ENCODE measurements at places on chromosomes 11 and 22.

- no peak for DNase-seq
These were observed 11.9 kb upstream of the PPFIBP2 start for GRCh38 chr11:7501894-7502293.

DNA sequence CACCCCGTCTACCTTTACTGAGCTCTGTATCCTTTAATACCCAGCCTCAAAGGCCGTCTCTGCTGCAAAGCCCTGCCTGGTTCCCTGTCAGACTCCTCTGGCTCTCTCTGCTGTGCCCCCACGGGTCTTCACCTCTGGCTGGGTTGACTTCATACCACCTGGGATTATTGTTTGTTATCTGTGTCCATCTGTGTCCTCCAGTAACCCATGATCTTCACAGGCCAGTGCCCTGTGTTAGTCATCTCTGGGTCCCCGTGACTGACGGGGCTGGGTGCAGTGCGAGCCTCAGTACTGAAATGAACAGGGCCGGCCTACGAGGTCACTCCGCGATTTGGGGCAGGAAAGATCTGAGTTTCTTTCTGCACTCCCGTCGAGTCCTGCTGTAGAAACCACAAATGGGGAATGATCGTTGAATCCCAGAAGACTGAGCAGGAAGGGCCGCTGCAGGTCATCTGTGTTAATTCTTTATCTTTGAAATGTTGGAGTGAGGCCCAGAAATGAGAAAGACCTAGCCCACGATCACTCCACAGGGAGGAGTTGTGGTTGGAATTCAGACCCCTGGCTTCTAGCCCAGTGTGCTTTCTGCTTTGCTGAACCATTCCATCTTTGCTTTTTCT, 12.3 kb upstream of the TUB start:
- DNase-seq = no peak

GRCh38 chr11:71339396-71339881, 87.1 kb upstream of the SHANK2 start:
- no peak for DNase-seq

DNA sequence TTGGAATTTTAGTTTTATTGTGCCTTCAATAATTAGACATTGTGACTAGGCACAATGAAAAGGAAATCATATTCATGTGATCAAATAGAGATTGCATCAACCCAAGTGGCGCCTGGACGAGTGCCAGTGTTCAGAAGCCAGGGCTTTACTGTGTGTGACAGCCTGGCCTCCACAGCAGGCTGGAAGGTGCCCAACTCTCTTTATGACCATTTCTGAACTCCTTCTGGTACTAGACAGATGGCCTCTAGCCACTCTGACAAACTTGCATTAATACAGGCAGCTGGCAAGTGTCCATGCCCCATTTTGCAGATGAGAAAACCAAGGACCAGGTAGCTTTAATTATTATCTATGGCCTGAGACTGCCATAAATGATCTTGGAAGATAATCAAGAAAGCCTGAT, 8.3 kb upstream of the POU2AF1 start:
- no peak for DNase-seq

DNA sequence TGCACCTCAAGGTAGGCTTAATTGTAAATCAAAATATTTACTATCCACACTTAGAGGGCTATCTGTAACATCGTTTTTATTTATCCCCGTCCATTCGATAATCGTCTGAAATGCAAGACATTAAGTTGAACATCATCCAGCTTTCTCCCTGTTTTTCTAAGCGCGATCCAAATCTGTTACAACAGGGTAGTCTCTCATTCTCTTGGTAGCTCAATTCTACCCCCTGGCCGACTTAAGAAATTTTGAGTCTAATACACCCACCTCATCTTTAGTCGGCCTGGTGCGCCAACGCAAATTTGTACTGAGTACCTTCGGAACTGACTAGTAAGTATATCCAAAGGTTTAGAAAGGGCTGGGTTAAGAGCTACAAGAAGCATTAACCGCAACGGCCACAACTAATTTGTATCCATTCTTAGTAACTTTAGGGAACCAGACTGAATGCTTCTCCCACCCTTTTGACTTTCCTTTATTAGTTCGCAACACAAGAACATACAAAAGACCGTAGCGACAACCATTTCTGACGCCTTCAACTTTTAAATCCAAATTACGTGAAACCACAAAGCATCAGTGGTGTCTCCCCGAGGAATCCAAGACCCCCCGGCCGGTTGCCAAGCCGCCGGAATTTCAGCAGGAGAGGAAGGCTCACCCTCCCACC, 1.0 kb upstream of the ZNF143 start:
- no peak for DNase-seq

- no peak for DNase-seq
These were observed 713.1 kb upstream of the ARHGAP42 start for GRCh38 chr11:99973993-99974392.

DNA sequence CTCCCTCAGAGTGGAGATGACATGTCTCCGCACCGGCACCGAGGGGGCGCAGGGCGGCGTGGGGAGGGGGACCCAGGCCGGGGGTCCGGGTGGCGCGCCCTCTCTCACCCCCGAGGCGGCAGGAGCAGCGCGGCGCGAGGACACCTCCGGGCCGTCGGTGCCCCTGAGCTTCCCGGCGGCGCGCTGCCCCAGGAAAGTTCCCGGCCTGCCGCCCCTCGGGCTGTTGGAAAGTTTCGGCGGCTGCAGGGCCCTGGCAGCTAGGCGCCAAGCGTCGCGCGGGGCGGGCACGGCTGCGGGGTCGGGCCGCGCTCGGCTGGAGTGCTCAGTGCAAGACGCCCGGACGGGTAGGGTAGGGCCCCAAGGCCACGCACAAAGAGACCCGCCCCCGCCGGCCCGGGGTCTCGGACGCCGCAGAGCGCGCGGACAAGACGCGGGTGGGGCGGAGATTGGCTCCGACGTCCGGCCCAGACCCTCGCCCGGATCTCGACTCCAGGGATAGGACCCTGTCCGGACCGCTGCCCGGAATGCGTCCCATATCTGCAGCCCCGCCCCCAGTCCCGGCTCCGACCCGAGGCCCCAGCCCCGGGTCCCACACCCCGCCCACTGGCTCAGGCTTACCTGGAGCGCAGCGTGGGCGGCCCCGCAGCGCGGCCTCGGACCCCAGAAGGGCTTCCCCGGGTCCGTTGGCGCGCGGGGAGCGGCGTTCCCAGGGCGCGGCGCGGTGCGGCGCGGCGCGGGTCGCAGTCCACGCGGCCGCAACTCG, 471 bp downstream of the ARVCF start:
- DNase-seq = no peak

- no peak for DNase-seq
These were observed 1.4 kb downstream of the RASSF7 start for GRCh38 chr11:562046-562645.

DNA sequence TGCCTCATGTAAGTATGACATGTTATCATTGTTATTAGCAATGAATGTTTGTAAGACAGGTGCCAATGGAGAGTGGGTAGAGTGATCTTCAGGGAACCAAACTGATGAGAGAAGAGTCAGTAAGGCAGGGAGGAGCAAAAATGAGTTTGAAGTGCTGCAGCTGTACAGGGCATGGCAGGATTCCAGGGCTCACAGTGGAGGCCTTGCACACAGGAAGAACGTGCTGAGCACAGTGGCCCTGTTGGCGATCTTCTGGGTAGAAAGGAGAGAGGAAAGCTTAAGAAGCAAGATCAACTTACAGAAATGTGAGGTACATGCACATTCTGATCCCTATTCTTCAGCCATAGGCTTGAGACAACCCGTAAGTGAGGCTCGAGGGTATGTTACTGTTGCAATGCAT, 219.3 kb upstream of the TMEM45B start:
- DNase-seq = no peak

DNA sequence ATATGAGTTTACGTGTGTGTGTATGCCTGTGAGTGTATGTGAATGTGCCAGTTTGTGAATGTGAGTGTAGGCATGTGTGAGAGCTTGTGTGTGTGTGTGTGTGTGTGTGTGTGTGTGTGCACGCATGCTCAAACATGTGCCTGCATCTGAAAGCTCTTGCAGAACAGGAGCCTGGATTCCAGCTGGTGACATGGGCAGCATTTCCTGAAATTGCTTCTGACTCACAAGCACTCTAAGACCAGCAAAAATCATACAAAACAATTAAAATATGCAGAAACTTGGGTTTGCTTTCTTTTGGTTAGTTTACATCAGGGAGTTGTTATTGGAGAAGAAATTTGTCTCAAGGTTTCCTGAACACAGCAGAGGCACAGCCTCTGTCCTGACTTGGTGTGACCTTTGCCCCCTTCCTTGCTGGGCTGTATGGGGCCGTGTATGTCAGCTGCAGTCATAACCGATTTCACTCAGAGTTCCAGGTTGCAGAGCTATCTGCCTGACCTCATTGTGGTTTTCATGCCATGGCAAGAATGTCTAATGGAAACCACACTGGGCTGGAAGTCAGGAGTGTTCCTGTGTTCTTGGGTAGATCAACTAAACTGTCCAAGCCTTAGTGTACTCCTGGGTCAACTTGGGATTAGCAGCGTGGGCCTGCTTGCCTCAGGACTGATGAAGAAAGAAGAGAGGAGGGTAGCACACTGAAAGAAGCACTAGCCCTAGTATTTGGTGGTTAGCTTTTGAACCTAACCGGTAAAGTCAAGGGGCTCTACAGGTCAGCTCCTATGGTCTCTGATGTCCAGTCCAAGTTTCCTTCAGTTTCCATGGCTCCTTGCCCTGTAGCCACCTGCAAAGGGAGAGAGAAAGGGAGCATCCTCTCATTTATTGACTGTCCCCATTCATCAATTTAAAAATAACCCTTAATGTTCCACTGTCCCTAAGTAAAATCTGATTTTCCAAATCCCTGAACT, 143.7 kb downstream of the SNX19 start:
- no peak for DNase-seq

- DNase-seq = no peak
These were observed 50.7 kb downstream of the RRAS2 start for GRCh38 chr11:14308114-14308896.

DNA sequence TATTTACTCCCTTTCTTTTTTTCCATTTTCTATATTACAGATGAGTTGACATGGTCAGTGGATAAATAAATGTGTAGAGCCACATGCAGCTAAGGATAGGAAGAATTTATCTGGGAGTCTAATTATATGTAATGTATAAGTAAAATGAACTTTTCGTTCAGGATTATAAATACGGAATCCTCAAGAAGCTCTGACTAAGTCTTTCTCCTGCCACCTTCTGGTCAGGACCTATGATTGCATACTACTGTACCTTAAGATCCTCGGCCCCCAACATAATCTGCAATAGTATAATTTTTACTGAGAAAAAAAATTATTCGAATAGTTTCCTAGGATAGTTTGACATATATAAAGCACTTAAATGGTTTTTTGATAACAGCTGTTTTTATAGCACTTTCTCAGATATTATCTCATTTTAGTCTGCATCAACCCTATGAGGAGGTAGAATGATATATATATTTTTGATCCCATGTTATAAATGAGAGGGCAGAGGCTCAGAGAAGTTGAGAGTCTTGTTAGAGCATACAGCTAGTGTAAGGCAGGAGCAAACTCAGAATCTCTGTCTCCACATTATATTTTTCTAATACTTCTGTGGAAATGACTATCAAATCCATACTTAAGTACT, 36.1 kb downstream of the CCDC90B start:
- no peak for DNase-seq

- DNase-seq = no peak
These were observed at the start of gene MMP10 for GRCh38 chr11:102780491-102780918. MMP10 (minus strand) TSS chr11:102780628; CDS start chr11:102780591, 37 bp downstream.

- DNase-seq = no peak
These were observed 764.8 kb upstream of the LUZP2 start for GRCh38 chr11:23732026-23732425.

GRCh38 chr11:44906649-44907048, 44.0 kb downstream of the TP53I11 start:
- no peak for DNase-seq

- DNase-seq = peak; percentile 81
These were observed at the start of gene NADSYN1 for GRCh38 chr11:71453037-71453917. NADSYN1 (plus strand) TSS chr11:71453203; CDS start chr11:71453297, 94 bp downstream.

Measured in esophagus squamous epithelium (tissue), 5 donors.